ENCODE measurements at places on chromosomes 16 and 17.

GRCh38 chr17:57311281-57312216 is 55.2 kb downstream of the MSI2 start:
- DNase-seq, result no peak

- no peak for DNase-seq
Observed at GRCh38 chr17:62309396-62309795, 71.0 kb upstream of the EFCAB3 start.

GRCh38 chr17:81218991-81219390 is 3.8 kb downstream of the CEP131 start:
- no peak for DNase-seq

DNA sequence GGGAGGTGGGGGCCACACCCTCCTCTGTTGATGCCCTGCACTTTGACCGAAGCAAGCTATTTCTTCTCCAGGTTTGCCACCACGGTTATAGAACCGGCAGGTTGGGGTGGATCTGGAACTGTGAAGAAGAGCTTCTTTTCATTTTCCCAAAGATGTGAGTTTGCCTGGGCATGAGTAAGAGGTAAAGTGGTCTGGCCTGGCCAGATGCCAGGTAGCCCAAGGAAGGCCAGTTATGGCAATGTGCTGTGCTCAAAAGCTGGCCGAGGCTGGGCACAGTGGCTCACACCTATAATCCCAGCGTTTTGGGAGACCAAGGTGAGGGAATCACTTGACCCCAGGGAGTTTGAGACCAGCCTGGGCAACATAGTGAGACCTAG is 18.7 kb downstream of the ATP6V0D1 start:
- no peak for DNase-seq

- no peak for DNase-seq
Observed at GRCh38 chr16:74169687-74170376, 126.8 kb upstream of the PSMD7 start.

- no peak for DNase-seq
Observed at GRCh38 chr17:39996800-39997199, 16.2 kb downstream of the PSMD3 start.

GRCh38 chr16:66366433-66367299 is at the start of gene CDH5:
Gene CDH5, plus strand, starts transcription at chr16:66366691. Its CDS starts 12,647 bp downstream, at chr16:66379338.
- DNase-seq, result no peak

- DNase-seq, result no peak
Observed at GRCh38 chr16:88353691-88354090, 29.1 kb upstream of the ZNF469 start.

DNA sequence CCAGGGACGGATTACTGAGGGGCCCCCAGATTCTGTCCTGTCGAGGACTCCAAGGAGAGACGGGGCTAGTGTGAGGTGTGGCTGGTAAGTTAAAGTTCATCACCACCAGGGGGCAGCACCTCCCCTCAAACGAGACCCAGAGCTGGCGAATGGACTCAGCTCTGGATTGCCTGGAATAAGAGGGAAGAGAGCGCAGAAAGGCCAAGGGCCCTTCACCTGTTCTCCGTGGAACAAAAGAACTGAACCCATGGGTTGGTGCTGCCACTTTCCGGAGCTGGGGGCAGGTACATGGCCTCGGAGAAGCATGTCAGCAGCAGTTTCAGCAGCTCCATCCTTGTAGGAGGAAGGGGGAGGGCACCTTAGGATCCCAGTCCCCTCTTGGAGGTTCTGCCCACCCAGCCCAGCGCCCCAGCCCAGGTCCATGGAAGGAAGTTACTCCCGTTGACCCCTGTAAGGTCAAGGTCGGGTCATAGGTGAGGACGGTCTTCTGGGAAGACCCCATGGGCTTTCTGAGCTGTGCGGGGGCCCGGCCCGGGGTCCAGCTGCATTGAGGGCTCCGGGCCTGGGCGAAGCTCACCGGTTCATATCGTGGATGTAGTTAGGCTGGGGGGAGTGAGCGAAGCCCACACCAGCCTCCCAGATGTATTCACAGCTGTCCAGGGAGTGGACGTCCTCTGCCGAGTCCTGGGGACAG is 10.8 kb downstream of the HID1 start:
- peak; percentile 81 for DNase-seq

GRCh38 chr17:67696853-67697498 is 20.8 kb upstream of the NOL11 start:
- no peak for DNase-seq

GRCh38 chr17:1484676-1485422 is 7.6 kb downstream of the MYO1C start:
- no peak for DNase-seq

DNA sequence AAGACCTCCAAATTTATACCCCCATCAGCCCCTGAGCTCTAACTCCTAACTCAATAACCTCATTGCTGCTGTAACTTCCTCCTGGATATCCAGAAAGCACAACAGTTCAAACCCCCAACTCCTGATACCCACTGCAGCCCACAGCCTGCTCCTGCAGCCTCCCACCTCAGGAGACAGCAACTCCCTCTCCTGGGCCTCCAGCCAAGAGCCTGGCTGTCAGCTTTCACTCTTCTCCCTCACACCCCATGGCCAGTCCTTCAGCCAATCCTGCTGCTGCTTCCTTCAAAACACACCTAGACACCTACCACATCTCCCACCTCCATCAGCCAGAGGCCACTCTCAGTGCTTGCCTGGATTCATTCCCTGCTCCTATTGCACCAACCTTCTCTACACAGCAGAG is 5.4 kb downstream of the GINS2 start:
- DNase-seq, result no peak

- DNase-seq, result no peak
Observed at GRCh38 chr17:75564195-75564594, 23.4 kb upstream of the MYO15B start.

DNA sequence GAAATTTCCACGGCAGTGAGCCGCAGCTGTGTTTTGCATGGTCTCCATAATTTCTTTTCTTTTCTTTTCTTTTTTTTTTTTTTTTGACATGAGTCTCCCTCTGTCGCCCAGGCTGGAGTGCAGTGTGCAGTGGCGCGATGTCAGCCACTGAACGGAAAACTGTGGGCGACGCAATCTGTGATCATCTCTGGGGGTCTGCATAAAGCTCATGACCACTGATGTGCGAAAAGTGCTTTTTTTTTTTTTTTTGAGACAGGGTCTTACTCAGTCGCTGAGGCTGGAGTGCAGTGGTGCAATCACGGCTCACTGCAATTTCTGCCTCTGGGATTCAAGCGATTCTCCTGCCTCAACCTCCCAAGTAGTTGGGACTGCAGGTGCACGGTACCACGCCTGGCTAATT is 117.6 kb downstream of the ABCC6 start:
- DNase-seq, result no peak

- no peak for DNase-seq
Observed at GRCh38 chr16:75572864-75573542, 6.8 kb downstream of the GABARAPL2 start.

DNA sequence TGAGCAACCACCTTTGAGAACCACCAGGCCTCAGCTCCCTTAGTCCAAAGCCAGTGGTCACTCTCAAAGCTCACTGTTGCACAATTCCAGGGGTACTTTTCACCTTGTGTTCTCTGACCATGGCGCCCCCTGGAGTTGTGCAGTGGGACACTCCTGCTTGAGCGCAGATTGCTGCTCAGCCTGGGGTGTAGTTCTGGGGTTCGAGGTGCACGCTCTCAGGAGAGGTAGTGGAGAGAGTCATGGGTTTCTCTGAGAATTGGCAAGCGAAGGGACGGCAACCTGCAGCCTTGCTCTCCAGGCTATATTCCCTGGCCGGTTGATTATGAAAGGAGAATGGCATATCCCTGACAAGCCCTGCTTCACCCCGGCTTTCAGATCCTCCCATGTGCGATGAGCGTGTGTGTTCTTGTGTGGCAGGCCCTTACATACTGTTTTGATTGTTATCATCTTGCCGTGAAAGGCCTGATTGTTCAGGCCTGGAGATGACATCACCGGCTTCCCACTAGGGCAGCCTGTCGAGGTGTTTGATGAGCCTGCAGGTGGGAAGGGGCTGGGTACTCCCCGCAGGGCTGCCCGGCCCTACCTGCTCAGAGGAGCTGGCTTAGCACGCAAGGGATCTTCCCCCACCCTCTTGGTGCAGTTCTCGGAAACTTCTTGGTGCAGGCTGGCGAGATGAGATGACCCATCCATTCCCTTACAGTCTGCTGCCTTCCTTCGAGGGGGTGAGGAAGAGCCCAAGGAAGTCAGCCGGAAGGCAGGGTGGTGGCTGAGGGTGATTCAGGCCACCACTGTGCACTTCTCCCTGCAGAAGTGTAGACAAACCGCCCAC is 431.2 kb downstream of the SLC39A11 start:
- DNase-seq, result no peak

DNA sequence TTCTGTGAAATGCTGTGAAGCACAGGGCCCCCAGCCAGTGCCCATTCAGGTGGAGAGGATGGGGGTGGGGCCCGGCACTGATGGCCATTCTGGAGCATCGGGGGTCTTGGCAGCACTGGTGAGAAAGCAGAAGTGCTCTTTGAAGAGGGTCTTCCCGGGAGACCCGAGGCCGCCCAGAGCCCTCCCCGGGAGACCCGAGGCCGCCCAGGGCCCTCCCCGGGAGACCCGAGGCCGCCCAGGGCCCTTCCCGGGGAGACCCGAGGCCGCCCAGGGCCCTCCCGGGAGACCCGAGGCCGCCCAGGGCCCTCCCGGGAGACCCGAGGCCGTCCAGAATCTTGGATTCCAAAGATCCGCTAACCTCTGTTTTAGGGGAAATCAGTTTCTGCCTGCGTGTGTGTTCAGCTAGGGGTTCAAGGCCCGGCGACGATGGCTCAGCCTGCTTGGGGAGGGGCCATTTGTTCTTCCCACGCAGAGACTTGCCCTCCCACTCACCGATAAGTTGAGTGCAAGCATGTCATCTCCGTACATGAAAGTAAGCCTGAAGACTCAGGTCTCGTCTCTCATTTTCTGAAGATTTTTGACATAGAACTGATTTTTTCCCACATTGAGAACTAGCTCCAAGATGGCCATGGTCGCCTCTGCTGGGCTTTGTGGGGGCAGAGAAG is 35.2 kb upstream of the CAPN15 start:
- no peak for DNase-seq

DNA sequence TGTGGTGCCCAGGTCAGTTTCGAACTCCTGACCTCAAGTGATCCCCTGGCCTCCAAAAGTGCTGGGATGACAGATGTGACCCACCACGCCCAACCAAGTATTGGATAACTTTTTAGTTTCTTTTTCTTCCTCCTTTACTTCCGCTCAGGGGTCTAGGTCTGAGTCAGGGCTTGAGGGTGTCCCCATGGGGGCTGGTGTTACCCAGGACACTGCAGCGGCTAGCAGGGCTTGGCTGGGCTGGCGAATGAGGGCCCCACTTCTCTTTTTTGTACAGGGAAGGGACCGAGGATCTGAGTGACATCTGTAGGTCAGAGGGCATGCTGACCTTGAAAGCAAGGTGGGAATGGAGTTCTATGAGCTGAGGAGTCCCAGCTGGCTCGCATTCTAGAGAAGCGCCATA is 24.9 kb downstream of the RAB11FIP3 start:
- DNase-seq, result no peak

DNA sequence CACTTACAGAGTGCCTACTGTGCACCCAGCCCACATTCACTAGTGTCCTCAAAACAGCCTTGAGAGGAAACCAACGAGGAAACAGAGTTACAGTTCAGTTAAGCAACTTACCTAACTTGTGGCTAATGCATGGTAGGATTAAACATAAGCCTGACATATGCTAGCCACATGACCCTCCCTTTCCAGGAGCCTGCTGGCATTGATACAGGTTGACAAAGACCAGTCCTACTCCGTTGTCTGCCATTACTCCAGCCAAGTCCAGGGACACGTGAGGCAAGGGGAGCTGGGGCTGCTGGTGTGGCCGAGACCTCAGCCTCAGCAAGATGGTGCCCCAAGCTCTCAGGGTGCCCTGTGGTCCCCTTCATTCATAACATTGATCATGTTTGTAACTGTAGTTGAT is 37.9 kb downstream of the SNX20 start:
- DNase-seq, result no peak

DNA sequence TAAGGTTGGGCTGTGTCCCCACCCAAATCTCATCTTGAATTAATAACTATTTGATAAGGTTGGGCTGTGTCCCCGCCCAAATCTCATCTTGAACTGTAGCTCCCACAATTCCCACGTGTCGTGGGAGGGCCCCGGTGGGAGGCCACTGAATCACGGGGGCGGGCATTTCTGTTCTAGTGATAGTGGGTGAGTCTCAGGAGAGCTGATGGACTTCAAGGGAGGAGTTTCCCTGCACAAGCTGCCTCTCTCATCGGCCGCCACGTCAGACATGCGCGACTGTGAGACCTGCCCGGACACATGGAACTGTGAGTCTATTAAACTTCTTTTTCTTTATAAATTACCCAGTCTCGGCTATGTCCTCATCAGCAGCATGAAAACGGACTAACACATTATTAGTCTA is 44.9 kb upstream of the METRNL start:
- DNase-seq, result no peak

DNA sequence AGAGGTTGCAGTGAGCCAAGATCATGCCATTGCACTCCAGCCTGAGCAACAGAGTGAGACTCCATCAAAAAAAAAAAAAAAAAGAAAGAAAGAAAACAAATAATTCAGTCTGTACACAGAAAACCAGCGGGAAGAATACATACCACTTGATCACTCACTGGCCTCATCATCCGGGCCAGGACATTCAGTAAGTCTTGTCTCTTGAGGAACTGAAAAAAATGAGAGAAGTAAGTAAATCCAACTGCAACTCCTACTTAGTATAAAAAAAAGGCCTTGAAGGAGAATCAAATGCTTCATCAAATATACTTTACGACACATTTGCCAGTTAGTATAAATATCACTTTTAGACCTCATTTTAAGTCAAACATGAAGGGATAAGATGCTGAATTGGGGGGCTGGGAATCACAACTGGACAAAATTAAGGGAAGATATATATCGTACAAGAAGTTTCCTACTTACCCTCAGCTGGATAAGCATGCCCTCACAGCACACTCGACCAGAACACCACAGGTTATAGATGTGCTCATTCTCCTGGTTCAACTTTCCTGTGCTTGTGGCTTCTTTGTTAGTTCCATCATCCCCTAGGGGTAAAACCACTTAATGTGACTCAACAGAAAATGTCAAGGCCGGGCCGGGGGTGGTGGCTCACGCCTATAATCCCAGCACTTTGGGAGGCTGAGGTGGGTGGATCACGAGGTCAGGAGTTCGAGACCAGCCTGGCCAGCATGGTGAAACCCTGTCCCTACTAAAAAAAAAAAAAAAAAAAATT is 12.4 kb downstream of the CCDC47 start:
- no peak for DNase-seq

DNA sequence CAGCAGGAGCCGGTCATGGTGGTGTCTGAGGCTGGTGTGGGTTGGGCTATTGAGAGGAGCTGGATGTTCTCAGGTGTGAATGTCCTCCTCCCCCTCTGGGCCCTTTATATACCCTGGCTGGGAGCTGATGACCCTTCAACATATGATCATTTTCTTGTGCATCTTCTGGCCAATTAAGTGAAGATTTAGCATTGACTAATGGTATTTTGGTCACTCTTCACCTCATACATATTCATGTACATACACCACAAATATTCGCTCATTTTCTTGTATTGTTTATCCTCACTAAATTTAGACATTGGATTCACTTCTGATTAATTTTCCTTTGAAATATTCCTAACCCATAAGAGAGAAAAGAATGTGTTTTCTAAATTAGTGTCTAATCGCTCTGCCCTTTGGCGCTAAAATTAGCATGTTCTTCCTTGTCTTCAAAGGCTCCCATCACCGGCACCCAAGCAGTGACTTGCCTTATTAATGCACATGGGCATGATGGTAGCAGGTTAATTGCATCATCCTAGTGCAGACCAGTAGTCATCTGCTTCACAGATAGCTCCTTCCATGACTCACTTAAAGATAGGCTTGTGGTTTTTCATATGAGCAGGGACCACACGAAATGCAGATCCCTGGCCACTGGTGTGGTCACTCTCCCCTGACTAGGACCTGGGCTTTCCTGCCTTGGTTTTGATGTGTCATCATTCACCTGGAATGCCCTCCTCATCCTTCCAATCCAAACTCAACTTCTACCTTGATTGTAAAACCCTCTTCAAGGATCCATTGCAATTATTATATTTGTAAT is at the start of gene KRTAP2-4:
Gene KRTAP2-4 (minus strand): TSS at position 51 of the 796 bp plus-strand sequence. CDS start 34 bp downstream, at position 17.
- no peak for DNase-seq
